ENCODE measurements at places on chromosomes 11 and 22. TPM values are rescaled to one million over a fixed set of nuclear protein-coding genes. Genes with fewer than 3 reads are reported as not detected.

Gene CAVIN3
- total RNA-seq = 27.3 TPM

DNA sequence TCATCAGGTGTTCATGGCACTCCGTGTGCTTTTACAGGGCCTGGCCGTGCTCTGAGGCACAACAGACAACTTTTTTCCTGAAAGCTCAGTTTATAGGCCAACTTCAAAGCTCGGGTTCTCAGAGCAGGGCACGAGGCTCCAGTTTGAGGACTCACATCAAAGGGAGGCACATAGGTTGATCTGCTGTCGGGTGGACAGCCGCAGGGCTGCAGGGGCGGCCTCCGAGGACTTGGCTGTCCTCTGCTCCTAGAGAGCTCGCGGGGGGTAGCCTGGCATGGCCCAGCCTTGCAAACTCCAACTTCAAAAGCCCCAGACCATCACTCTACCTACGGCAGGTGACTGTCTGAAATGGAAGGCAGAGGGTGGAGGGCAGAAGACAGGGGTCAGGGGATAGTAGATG is 31.6 kb downstream of the C11orf58 start:
- DNase-seq = no peak
- H3K4me1 ChIP-seq = peaks cover 6% of the 10 kb centered on the region
- H3K4me3 ChIP-seq = no peak overlapping the region
- no peaks in the 10 kb centered on the region for H3K27me3 ChIP-seq
- no peak overlapping the region for H3K27ac ChIP-seq

- no peak for DNase-seq
- H3K27me3 ChIP-seq = peaks cover 15% of the 10 kb centered on the region
- peaks cover 16% of the 10 kb centered on the region for H3K4me1 ChIP-seq
- no peak overlapping the region for H3K27ac ChIP-seq
- no peaks in the 10 kb centered on the region for H3K36me3 ChIP-seq
Measured at GRCh38 chr22:42356533-42356932, 75.7 kb downstream of the NFAM1 start.

DNA sequence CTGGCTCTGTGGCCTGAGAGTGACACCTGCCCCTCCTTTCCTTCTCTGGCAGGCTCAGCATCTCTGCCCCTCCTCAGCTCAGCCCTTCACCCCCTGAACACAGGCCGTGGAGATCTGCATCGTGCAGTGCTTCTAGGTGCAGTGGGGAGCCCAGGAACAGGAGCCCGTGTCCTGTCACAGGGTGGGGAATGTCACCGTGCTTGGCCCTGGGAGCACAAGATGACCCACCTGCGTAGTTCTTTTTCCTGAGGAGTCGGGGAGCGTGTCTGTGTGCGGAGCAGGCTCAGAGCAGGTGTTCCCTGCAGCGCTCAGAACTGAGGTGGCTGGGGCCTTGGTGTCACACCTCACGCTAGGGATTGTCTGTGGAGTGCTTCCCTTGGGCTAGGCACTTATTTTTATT is 10.6 kb downstream of the TBC1D22A start:
- no peak for DNase-seq
- H3K4me3 ChIP-seq = no peak overlapping the region
- no peaks in the 10 kb centered on the region for H3K27me3 ChIP-seq

- H3K27ac ChIP-seq = no peak overlapping the region
- peaks cover 22% of the 10 kb centered on the region for H3K4me1 ChIP-seq
- DNase-seq = no peak
- no peaks in the 10 kb centered on the region for H3K27me3 ChIP-seq
Measured at GRCh38 chr11:121936370-121936769, 179.6 kb downstream of the BLID start.

GRCh38 chr22:44755956-44756361 is 3.6 kb downstream of the ARHGAP8 start:
- no peak for DNase-seq
- peak overlapping the region; percentile 57 for H3K4me3 ChIP-seq
- H3K27me3 ChIP-seq = no peaks in the 10 kb centered on the region
- peak overlapping the region; percentile 64 for H3K27ac ChIP-seq

GRCh38 chr22:45863981-45864751 is 112.8 kb downstream of the WNT7B start:
- no peaks in the 10 kb centered on the region for H3K36me3 ChIP-seq
- peaks cover 24% of the 10 kb centered on the region for H3K4me1 ChIP-seq
- H3K27ac ChIP-seq = no peak overlapping the region
- peak; percentile 88 for DNase-seq

- H3K4me3 ChIP-seq = no peak overlapping the region
- DNase-seq = no peak
- H3K4me1 ChIP-seq = peaks cover 18% of the 10 kb centered on the region
- H3K27me3 ChIP-seq = no peaks in the 10 kb centered on the region
- no peaks in the 10 kb centered on the region for H3K36me3 ChIP-seq
Measured at GRCh38 chr11:95338430-95338991, 107.5 kb upstream of the SESN3 start.

DNA sequence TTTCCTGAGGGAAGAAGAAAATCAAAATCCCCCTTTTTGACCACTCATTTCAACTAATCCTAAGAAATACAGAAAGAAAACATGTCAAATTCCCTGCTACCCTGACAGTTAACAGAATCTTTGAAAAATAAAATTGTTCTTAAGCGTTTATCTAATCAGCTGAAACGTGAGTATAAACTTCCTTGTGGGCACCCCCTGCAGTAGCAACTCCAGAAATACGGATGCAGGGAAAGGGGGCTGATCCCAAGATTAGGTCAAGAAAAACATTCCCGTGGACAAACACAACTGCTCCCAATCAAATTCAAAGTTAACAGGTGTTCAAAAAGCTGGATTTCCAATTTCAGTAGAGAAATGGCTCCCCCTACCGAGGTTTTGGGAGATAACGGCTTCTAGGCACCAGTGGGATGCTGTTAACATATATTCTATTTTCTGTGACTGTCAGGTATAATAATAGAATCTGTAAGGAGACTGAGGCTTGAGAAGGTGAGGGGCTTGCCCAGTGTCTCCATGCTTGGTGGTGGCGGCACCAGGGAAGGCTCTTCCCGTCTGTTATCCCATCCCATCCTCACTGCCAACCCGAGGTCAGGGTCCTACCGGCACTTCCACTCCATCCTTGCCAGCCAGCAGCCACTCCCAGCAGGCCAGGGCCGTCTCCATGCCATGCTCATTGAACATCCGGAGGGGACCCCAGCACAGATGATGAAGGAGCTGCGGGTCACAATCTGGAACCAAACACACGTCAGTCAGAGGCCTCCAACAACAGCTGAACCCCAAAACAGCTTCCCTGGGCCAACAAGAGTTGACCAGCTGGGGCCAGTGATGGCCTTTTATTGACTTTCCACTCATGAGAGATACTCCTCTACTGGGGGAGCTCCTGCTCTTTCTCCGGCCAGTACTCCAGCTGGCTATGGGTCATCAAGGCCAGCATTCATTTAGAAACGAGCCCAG is 32.0 kb upstream of the SERPIND1 start:
- H3K27ac ChIP-seq = no peak overlapping the region
- no peaks in the 10 kb centered on the region for H3K27me3 ChIP-seq
- no peak overlapping the region for H3K4me3 ChIP-seq
- no peaks in the 10 kb centered on the region for H3K4me1 ChIP-seq

DNA sequence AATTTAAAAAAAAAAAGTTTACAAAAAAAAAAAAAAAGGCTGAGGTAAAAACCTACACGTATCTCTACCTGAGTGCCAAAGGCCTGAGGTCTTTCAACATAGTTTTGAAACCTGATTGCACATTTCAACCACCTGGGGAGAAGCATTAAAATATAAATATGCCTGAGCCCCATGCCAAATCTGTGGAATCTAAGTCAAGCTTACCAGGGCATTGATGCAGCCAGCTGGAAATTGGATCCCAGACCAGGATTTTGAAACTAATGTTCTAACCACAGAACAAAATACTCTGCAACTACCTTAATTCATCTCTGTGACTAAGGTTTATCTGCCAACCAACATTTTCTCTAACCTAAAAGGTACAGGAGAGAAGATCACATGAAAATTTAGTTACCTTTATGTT is 38.8 kb upstream of the CHRNA10 start:
- H3K4me3 ChIP-seq = peak overlapping the region; percentile 33
- DNase-seq = no peak
- peaks cover 31% of the 10 kb centered on the region for H3K4me1 ChIP-seq
- no peak overlapping the region for H3K27ac ChIP-seq

GRCh38 chr11:19216021-19216420 is 14.2 kb upstream of the CSRP3 start:
- no peaks in the 10 kb centered on the region for H3K36me3 ChIP-seq
- H3K4me3 ChIP-seq = no peak overlapping the region
- no peak overlapping the region for H3K27ac ChIP-seq
- peaks cover 2% of the 10 kb centered on the region for H3K4me1 ChIP-seq
- no peak for DNase-seq
- H3K27me3 ChIP-seq = no peaks in the 10 kb centered on the region

DNA sequence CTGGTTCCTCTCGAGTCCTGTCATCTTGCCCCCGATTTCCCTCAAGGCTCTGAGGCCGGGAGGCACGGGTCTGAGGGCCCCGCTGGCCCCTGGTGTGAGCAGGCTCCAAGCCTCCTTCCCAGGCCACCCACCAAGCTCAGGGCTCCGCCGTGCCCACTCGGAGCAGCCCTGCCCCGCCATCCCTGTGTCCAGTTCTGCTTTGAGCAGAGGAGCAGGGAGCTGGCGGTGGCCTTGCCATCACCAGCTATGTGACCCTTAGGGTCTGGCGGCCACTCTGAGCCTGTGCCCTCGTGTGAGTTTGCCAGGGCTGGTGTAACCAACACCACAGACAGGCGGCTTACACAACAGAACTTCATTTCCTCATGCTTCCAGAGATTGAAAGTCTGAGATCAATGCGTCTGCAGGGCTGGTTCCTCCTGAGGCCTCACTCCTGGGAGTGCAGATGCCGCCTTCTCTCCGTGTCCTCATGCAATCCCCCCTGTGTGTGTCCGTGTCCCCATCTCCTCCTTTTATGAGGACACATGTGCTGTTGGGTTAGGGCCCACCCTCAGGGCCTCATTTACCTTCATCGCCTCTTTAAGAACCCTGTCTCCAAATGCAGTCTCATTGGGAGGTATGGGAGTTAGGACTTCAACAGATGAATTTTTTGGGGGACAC is 36.5 kb upstream of the CELSR1 start:
- peaks cover 30% of the 10 kb centered on the region for H3K4me1 ChIP-seq
- peaks cover 8% of the 10 kb centered on the region for H3K36me3 ChIP-seq
- H3K27ac ChIP-seq = no peak overlapping the region
- no peak overlapping the region for H3K4me3 ChIP-seq
- no peak for DNase-seq

All from WTC11 (cell line).